H1 (cell line): ENCODE measurements at places on chromosomes 2 and 18. TPM values are rescaled to one million over a fixed set of nuclear protein-coding genes. Genes with fewer than 3 reads are reported as not detected.
A peak's percentile ranks its signal among the peaks of the same experiment; 100 is the strongest.

Gene MROH2A
- total RNA-seq, result not detected in 2 replicates

Gene IL1RN
- total RNA-seq, result not detected in 2 replicates

Gene C18orf54
- 28.8 and 30.9 TPM in 2 replicates for total RNA-seq

Gene ECEL1
- total RNA-seq, result 6.5 and 7.7 TPM in 2 replicates

Gene MAP3K19
- total RNA-seq, result not detected in 2 replicates

Gene LCT
- 0.06 and 0.11 TPM in 2 replicates for total RNA-seq

Gene C2orf74
- 9.0 and 9.3 TPM in 2 replicates for total RNA-seq

DNA sequence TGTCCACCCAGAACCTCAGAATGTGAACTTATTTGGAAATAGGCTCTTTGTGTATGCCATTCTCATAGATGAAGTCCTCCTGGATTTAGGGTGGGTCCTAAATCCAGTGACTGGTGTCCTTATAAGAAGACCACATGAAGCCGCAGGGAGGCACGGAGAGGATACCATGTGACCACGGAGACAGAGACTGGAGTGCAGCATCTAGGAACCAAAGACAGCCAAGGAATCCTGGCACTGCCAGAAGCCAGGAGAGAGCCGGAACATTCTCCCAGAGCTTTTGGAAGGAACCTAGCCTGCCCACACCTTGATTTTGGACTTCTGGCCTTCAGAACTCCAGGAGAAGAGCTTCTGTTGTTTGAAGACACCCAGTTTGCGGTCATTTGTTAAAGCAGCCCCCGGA is 49.7 kb downstream of the ARL4C start:
- no peak for DNase-seq
- H3K4me1 ChIP-seq, result peaks cover 10% of the 10 kb centered on the region; the same call in 1 of the 2 replicates
- no peaks in the 10 kb centered on the region; the same call in 1 of the 2 replicates for H3K27me3 ChIP-seq
- no peak overlapping the region for H3K4me3 ChIP-seq

DNA sequence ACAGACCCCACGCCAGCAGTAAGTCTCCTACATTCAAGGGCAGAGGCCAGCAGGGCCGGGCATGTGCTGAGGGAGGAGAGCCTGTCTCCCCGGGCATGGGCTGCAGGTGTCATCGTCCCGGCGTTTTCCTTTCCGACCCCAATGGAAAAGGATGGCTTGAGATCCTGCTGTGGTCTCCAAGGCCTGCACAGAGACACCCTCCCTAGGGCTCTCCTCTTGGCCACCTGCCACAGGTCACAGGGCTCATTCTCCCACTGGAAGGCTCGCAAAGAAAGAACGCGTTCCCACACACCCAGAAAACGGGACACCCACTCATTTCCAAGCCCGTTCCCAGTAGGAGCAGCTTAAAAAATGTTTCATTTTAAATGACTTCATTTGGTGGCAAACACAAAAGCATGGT is 41.0 kb downstream of the DIPK1C start:
- no peak for DNase-seq
- H3K4me1 ChIP-seq, result peaks cover 10% of the 10 kb centered on the region
- H3K36me3 ChIP-seq, result no peaks in the 10 kb centered on the region

DNA sequence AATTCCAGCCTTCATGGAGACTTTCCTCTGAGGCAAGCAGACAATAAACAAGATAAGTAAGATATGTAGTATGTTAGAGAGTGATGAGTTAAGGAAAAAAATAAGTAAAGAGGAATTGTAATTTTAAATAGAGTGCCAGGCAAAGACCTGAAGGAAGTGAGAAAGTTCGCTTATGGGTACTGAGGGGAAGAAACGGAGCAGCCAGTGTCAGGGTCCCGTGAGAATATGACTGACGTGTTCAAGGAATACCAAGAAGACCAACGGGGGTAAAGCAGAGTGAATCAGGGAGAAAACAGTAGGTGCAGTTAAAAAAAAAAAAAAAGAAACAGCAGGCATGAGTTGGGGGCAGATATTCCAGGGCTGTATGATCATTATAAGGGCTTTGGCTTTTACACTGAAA is 45.1 kb downstream of the ARHGEF33 start:
- no peaks in the 10 kb centered on the region for H3K4me1 ChIP-seq
- no peak overlapping the region for H3K27ac ChIP-seq
- DNase-seq, result no peak
- H3K27me3 ChIP-seq, result no peaks in the 10 kb centered on the region

GRCh38 chr2:128311216-128311754 is 7.4 kb downstream of the HS6ST1 start:
- no peak overlapping the region for H3K27ac ChIP-seq
- no peak for DNase-seq
- no peak overlapping the region for H3K4me3 ChIP-seq
- H3K27me3 ChIP-seq, result no peaks in the 10 kb centered on the region
- H3K4me1 ChIP-seq, result peaks cover 13% of the 10 kb centered on the region

GRCh38 chr2:50088987-50089386 is 934.7 kb upstream of the FSHR start:
- H3K27ac ChIP-seq, result no peak overlapping the region
- no peaks in the 10 kb centered on the region for H3K4me1 ChIP-seq
- DNase-seq, result no peak
- H3K27me3 ChIP-seq, result no peaks in the 10 kb centered on the region
- H3K36me3 ChIP-seq, result no peaks in the 10 kb centered on the region; the same call in 1 of the 2 replicates

DNA sequence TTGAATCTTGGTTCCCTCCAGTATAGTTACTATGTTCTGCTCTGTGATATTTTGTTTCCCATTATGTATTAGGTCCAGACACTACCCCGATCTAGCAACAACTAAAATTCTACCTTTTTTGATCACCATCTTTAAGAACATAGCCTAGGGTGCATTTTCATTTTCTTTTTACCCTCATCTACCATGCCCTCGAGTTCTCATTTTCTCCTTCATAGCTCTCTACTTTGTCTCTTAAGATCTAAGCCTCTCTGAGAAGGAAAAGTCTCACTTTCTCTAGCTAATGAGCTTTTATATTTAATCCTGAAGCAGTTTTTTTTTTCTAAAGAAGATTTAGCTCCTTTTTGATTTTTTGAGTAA is 1089.4 kb upstream of the SLC39A10 start:
- no peaks in the 10 kb centered on the region for H3K36me3 ChIP-seq
- no peaks in the 10 kb centered on the region for H3K4me1 ChIP-seq
- no peak for DNase-seq
- H3K4me3 ChIP-seq, result no peak overlapping the region
- H3K27me3 ChIP-seq, result no peaks in the 10 kb centered on the region
- H3K27ac ChIP-seq, result no peak overlapping the region

DNA sequence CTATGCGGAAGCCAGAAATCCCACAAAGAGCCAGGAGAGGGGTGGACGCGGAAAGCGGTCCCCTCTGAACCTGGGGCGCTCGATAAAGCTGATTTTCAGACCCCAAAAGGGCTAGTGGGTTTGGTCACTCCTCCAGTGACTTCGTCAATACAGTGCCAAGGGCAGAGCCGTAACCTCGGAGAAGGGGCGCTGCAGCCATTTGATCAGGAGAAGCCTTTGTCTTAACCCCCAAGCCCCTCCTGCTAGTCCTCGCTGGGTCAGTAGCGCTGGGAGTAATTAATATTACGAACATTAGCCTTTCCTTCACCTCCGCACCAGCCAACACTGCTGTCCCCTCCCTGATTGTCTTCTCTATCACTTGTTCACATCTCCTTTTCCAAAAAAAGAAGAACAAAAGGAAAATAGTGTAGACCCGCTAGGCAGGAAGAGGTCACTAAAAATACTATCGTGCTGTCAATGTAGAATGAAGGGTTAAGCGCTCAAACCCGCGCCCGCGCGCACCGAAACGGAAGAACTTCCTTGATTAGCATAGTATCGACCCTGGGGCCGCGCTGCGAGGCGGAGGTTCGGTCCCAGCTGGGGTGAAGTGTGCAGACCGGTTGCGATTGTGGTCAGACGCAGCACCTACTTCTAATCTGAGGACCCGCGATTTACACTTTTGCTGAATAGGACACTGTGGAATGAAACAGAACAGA is 63.2 kb upstream of the MAPRE2 start:
- H3K4me3 ChIP-seq, result peak overlapping the region; percentile 67
- H3K27ac ChIP-seq, result no peak overlapping the region
- DNase-seq, result no peak
- peaks cover 13% of the 10 kb centered on the region for H3K27me3 ChIP-seq
- peaks cover 9% of the 10 kb centered on the region; the same call in 1 of the 2 replicates for H3K4me1 ChIP-seq
- H3K36me3 ChIP-seq, result no peaks in the 10 kb centered on the region
